Inflammatory macrophage (primary cell): ENCODE measurements at places on chromosomes 4 and X.

DNA sequence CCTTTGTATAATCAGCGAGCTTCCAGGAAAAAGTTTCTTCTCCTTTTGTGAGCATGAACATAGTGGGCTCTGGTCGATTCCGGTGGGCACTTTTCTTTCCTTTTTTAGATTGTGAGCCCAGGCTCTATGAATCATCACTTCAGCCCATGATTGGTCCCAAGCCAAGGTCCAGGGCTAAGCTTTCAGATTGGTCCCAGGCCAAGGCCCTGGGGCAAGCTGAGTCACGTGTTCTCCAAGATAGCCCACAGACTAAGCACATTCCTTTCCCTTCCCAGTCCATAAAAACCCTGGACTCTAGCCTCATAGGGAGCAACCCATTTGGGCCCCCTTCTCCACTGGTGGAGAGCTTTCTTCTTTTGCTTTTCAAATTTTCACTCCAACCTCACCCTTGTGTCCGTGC lies 430.5 kb downstream of the NAP1L3 start:
- no peak for DNase-seq

DNA sequence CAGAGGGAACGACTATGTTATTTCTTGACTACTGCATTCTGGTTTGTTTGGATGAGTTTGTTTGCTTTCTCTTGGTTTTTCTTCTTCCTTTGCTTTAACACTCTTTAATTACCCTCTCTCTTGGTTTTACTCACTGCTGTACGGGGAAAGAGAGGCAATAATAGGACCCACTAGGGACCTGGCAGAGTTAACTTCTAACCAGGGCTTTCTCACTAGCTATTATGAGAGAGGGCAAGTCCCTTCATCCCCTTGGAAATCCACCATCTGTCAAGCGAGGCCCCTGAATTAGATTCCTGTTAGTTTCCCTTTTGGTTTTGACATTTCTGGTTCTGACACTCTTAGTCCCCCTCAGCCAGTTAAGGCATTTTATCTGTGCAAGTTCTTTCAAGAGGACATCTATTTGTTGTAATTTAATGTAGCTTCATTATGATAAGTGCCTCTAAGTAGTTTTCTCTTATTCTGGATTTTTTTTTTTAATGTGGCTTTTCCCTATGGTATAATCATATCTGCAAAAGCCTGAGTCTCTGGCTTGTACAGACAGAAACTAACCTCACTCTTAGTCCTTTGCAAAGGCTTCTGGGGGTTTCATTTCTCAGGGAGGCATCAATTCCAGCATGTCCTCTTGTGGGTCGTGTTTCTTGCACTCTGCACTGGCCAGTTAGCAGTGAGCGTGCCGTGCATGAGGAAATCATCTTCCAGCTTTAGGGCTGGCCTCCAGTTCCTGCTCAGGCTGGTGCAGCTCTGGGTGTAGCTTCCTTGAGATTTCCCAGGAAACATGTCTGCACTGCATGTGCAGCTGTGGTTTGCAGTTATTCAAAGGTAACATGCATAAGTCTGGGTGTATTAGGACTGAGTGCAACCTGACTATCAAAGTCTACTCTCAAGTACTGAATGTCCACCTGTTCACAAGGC lies 221.3 kb downstream of the STIM2 start:
- peak; percentile 51 for DNase-seq

- DNase-seq, result no peak
Observed at GRCh38 chrX:116285501-116285900, 115.0 kb downstream of the AGTR2 start.

GRCh38 chr4:34138385-34138784 lies 2105.9 kb downstream of the ARAP2 start:
- no peak for DNase-seq

- DNase-seq, result no peak
Observed at GRCh38 chr4:14308229-14308651, 680.7 kb upstream of the BOD1L1 start.

- DNase-seq, result no peak
Observed at GRCh38 chr4:85886665-85887064, 411.7 kb downstream of the ARHGAP24 start.

DNA sequence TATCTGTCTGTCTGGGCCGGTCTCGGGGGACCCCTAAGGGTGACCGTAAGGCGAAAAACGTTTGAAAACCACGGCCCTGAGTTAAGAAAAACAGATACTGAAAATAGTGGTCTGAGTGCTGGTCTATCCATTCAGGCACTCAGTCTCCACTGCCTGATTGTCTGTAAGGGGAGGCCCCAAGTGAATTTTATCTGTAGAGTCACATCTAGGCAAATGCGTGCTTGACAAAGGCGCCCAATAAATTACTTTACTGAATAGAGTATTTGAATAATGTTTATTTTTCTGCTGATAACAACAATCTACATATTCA lies 465 bp downstream of the HNRNPH2 start:
- DNase-seq, result no peak
